ENCODE measurements at places on chromosomes 11 and 22.

DNA sequence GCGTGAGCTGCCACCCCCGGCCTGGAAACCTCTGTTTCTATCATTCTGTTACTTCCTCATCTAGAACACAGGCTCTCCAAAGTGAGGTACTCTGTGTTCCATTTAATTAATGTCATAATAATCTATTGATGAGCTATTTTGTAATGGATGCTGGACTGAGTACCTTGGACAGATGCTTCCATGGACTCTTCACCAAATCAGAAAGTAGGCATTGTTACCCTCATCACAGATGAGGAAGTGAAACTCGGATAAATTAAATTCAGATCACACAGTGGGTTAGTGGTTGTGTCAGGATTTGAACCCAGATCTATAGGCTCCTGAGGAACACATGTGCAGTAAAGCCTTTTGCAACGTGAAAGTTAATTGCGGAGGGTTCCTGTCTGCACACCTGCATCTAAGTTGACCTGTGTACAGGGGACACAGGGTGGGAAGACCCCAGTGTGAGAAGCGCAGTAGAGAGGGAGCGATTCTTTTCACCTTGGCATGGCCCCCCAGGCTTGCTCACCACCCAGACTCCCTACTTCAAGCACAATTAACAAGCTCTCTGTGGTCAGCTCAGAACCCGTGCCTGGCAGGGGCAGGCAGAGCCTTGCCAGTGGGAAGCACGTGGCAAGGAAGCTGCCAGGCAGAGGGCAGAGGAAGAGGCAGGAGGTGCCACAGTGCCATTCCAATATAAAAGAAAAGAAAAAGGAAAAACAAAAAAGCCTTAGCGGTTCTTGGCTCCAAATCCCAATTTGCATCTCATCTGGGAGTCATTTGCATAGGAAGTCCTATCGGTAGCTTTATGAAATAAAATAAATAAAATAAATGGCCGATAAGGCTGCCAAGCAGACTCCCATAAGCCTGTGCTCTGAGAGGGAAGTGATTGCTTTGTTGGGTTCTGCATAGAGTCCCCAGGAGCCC, 239.3 kb downstream of the GRIK4 start:
- DNase-seq = no peak

GRCh38 chr22:25747245-25747944, 5.4 kb downstream of the MYO18B start:
- DNase-seq = no peak

DNA sequence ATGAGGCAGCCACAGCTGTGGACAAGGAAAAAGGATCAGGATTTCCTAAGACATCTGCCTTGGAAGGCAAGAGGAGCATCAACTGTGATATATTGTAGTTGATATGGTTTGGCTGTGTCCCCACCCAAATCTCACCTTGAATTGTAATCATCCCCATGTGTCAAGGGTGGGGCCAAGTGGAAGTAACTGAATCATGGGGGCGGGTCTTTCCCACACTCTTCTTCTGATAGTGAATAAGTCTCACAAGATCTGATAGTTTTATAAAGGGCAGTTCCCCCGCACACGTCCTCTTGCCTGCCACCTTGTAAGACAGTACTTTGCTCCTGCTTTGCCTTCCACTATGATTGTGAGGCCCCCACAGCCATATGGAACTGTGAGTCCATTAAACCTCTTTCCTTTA, 10.2 kb downstream of the RIC8A start:
- no peak for DNase-seq

GRCh38 chr11:12139144-12139881, 28.9 kb downstream of the MICAL2 start:
- no peak for DNase-seq

- no peak for DNase-seq
These were observed 300.5 kb downstream of the NTM start for GRCh38 chr11:131670876-131671275.

DNA sequence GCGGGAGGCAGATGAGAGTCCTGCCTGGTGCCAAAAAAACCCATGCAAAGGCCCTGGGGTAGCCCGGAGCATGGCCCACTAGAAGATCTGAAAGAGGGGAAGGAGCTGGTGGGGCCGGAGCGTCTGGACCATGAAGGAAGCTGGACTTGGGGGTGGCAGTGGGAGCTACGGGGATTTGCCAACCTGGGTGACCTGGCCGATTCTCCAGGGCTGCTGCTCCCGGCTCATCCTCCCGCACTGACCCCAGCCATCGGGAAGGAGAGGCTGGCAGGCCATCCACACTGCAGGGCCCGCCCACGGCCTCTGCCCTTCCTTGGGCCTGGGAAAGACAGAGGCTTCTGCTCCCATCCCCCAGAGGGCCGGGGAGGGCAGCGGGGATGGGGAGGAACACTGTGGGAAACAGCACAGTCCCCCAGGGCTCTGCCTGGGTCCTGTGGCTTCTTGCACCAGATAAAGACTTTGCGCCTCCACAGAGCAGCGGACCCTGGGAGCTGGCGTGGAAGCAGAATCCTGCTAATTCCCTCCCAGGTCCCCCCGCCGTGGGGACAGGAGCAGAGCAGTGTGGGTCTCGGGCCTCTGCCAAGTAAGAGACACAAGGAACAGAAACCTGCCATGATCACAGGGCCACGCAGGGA, 87.1 kb upstream of the LINC01488 start:
- DNase-seq = no peak

GRCh38 chr11:16613262-16613511, 125.3 kb upstream of the C11orf58 start:
- DNase-seq = no peak

- DNase-seq = no peak
These were observed 950 bp downstream of the FERMT3 start for GRCh38 chr11:64207256-64208085.

- no peak for DNase-seq
These were observed 144.3 kb downstream of the TEAD1 start for GRCh38 chr11:12818333-12819015.

- DNase-seq = no peak
These were observed 28.8 kb downstream of the DKK3 start for GRCh38 chr11:11979488-11980117.

GRCh38 chr22:27417421-27417814, 384.1 kb downstream of the MN1 start:
- no peak for DNase-seq

- no peak for DNase-seq
These were observed 48.6 kb downstream of the PISD start for GRCh38 chr22:31613286-31613903.

- DNase-seq = no peak
These were observed 118.5 kb upstream of the ARHGAP20 start for GRCh38 chr11:110830747-110831146.

DNA sequence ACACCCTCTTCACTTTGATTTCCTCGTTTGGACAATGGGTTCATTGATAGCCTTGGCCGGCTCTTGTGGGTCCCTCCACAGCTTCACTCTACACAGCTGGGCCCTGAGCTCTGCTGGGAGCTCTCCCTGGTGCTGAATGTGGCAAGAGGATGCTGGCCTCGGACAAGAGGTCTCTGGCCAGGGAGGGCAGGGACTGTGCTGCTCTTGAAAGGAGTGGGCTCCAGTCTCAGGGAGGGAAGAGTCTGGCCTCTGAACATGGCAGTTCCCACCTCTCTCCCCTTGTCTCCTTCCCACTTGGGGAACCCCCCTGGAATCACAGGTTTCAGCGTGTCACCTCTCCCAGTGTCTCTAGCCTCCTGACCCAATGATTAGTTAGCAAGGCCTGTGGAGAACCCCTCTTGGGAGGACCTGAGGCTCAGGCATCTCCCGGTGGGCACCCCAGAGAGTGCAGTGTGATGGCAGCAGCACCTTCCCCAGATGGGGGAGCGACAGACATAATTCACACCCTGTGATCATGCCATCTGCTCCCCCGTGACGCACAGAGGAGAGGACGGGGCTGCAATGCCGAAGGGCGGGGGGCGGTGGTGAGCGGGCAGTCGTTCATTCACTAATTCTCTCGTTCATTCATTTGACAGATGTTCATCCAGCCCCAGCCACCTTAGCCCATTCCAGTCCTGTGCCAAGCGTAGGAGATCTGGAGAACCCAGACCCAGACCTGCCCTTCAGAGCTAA, 2.8 kb upstream of the CABP7 start:
- DNase-seq = no peak

- DNase-seq = no peak
These were observed 71.0 kb downstream of the TRIM29 start for GRCh38 chr11:120066738-120067437.

GRCh38 chr11:103636232-103636631, 400.2 kb upstream of the DDI1 start:
- no peak for DNase-seq

Measured in NCI-H2081 (cell line).